ENCODE measurements at places on chromosomes 4 and X. TPM values are rescaled to one million over a fixed set of nuclear protein-coding genes. Genes with fewer than 3 reads are reported as not detected.

The UGT2B15 gene
- total RNA-seq = not detected

DNA sequence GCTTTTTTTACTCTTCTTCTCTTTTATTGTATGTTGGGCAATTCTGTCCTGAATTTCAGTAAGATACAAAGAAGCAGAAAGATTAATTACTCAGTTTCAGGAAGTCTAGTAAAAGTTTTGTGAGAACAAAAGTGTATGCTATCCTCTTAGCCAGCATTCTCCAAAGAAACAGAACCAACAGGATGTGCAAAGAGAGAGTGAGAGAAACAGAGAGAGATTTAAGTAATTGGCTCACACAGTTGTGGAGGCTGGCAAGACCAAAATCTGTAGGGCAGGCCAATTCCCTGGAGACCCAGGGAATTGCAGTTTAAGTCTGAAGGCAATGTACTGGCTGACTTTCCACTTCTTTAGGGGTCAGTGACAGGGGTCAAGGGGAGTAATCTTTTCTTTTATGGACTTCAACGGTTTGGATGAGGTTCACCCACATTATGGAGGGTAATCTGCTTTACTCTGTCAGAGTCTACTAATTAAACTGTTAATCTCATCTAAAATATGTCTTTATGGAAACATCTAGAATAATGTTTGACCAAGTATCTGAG is 59.2 kb upstream of the SLC39A8 start:
- no peak for DNase-seq

The SSX1 gene
- not detected for total RNA-seq

GRCh38 chr4:45475548-45475947 is 648.3 kb downstream of the GABRG1 start:
- DNase-seq = no peak

The TRIM61 gene
- total RNA-seq = 0.44 TPM

- DNase-seq = no peak
These were observed 2.1 kb downstream of the UCHL1 start for GRCh38 chr4:41258783-41259182.

The ARHGAP24 gene
- total RNA-seq = 37.2 TPM

DNA sequence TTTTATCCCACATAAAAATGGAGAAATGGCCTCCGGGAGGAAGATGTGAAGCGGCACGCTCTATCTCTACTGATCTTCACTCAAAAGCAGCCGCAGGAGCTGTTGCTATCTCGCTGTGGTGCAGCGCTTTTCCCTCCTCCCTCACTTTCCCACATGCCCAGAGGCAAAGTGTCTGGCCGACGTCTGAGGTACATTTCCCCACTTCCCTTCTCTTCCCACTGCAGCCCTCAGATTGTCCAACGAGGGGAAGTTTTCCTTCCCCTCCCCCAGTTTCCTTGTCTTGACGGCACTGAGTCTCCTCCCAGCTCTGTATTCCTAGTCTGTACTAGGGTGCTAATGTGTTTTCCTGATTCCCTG is 660 bp upstream of the COL25A1 start:
- DNase-seq = no peak

- no peak for DNase-seq
These were observed 199.5 kb upstream of the HS3ST1 start for GRCh38 chr4:11628093-11628725.

DNA sequence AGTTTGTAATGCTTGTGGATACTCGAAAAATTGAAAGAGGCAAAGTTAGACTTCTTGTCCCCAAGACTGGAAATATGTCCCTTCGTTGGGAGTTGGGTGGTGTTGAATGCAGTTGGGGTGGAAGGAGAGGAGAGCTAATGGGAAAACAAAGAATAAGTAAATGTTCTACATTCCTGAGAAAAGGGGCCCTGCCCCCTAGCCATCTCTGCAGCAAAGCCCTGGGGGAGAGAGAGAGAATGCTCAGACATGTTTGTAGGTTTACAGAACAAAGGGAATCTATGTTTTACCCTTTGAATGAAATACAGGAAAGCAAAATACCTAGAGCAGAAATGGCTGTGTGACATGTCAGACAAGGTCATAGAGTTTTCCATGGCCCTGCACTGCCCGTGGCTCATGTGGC is 88.1 kb downstream of the RASL11B start:
- DNase-seq = no peak

DNA sequence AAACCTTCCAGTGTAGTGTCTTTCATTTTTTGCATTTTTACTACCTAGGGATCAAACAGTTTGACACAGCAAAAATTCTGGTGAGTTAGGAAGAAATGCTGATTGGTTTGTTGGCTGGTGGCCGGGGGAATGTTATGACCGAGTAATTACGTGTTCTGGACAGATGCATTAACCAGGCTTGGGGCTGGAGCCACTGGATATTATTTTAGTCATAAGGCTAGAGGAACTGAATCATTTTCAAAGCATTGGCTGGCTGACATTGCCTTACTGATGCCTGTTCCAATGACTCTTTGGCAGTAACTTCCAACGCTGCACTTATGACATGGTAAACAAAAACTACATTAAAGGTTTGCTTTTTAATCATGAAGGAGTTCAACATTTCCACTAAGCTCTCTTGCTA is 84.6 kb downstream of the FBXO8 start:
- DNase-seq = no peak

Data from breast epithelium (tissue), 4 donors.